Astrocyte of the hippocampus (primary cell): ENCODE measurements at places on chromosomes 2 and 18.

GRCh38 chr18:23710068-23710527 lies 20.8 kb downstream of the LAMA3 start:
- peak; percentile 56 for DNase-seq

- peak; percentile 43 for DNase-seq
These were observed 68.4 kb downstream of the POLR1A start for GRCh38 chr2:86037141-86037794.

DNA sequence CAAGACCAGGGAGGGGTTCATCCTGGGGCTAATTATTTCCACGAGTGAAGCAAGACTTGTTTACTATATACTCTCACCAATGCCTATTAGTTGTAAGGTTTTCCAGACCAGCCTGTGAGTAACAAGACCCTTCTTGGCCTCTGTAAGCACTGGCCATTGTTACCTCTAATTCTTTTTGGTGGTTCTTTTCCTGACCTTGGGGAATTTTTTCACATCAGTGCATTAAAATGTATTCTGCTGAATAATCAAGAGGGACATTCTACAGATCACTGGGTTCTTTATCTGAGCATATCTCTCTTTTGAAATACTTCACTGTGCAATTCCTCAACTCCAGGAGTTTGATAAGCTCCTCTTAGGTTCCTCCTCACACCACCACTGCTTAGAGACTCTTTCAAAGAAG lies 909.9 kb upstream of the ACVR2A start:
- no peak for DNase-seq

DNA sequence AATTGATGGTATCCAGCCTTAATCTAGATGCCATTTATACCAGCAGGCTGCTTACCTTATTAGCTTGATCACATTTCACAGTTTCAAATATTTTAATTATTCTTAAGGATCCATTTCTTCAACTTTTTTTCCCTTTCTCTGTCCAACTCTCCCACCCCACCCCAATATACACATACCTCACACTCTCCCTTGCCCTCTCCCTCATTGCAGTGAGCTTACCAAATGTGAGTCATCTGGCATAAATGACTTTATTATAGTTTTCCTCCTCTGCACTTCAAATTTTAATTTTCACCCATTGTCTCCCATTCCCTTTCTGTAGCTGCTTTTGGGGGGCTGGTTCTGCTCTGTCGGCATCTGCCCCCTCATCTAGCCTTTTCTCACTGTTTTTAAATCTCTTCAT lies 12.9 kb downstream of the HTR2B start:
- DNase-seq = peak; percentile 47

- no peak for DNase-seq
These were observed 707 bp upstream of the DGUOK start for GRCh38 chr2:73925853-73926492.

DNA sequence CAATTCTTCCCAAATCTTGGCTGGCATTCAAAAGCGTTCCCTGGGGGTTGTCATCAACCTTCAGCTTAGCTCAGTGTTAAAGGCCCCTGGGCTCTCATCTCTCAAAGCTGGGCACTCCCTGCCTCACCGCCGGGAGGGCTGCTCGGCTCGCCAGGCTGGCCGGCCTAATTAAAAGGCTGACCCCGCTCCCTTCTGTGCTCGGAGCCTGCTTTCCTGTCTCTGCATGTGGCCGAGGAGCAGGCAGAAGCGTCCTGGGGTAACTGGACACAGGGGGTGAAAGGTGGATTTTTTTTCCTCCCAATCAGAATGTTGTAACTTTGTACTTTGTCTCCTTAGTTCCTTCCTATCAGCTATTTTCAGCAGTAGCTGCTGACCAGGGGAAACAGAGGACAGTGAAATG lies 231.1 kb downstream of the GBX2 start:
- no peak for DNase-seq
